ENCODE measurements at places on chromosomes 16 and 17.

DNA sequence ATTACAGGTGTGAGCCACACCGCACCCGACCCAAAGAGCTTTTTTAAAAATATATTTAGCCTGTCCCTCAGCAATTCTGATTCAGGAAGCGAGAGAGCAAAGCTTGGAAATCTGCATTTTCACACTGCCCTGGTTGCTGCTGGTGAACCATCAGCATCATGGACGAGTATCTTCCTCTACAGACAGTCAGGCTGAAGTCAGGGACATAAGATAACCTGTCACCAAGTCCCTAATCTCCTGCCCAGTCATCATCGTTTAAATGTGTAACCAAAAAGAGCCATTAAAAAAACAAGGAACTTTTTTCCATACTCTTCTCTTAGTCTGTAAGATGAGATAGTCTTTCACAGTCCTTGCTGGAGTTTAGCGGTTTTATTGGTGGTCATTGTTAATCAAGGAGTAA, 6.7 kb downstream of the PMM2 start:
- DNase-seq, result no peak

DNA sequence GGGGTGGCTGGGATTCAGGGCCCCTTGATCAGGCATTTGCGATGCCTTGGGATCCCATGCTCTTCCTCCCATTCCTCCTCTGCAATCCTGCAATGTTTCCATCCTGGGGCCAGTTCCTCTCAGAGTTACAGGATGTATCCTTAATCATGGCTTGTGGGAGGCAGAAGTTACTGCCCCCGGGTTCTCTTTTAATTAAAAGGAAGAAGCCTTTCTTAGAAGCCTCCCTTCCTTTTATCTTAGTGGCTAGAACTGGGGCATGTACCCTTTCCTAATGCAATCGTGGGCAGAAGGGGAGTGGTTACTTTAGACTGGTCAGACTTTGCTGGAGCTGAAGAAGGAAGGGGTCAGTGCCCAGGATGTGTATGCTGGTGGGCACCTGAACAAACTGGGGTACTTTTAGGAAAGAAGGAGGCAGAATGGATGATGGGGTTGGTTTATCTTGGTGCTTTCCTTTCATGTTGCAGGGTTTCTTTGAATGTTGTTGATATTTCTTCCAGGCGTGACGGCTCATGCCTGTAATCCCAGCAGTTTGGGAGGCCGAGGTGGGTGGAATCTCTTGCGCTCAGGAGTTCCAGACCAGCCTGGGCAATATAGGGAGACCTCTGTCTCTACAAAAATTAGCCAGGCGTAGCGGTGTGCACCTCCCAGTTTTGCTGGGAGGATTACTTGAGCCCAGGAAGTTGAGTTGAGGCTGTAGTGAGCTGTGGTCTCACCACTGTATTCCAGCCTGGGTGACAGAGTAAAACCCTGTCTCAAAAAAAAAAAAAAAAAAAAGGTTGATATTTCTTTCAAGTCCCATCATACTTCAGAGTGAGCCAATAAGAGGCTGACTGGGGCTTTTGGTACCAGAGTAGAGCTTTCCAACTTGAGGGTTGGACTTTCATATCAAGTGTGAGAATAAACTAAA, 13.2 kb upstream of the SPN start:
- no peak for DNase-seq

GRCh38 chr16:29694384-29695195, 15.6 kb downstream of the QPRT start:
- DNase-seq, result no peak

- no peak for DNase-seq
Measured at GRCh38 chr16:86772671-86773353, 194.5 kb downstream of the FOXL1 start.

GRCh38 chr17:75773808-75774470, 8.9 kb upstream of the GALK1 start:
- no peak for DNase-seq

- DNase-seq, result no peak
Measured at GRCh38 chr17:43577664-43578403, 31.7 kb upstream of the ETV4 start.

DNA sequence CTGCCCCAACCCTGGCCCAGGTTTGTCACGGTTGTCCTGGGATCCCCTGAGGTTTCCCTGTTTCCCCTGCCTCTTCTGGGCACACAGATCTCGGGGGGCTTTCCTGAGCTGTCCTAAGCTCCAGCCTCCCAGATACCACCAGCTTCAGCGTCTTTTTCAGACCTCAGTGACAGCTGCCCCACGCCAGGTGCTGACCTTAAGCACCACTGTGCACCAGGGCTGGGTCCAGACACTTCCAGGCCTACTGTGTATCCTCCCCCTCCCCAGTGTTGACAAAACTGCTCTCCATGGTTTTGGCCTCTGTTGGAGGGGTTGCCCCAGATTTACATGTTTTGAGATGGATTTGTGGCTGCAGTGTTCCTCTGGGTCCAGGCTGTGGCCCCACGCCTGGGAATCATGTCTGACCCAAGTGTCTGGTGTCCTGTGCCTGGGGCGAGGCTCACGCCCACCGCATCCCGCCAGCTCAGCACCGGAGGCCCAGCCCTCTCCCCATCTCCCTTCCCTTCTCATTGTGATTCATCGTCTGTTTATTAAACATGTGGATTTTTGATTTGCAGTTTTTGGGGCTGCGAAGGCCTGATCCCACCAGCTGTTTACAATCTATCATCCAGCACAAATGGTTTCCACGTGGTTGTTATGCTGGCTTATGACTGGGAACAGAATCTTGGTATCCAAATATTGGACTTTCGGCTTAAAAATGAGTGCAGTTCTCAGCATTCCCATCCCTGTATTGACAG, 82.1 kb downstream of the METRNL start:
- no peak for DNase-seq

DNA sequence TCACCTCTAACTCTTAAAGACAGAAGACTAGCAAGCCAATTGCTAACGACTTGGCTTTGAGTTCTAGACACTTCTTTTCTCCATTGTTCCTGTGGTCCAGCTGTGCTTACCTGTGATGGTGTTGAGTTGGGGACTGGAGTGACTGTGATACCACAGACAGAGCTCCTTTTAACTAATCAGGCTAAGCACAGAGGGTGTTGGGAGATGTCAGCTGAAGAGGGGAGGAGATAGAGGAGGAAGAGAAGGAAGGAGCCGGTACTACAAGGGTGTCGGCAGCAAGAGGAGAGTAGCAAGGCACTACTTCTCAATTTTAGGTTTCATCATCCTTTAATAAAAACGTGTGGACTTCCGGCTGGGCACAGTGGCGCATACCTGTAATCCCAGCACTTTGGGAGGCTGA, 5.1 kb upstream of the MYO1D start:
- DNase-seq, result no peak

- no peak for DNase-seq
Measured at GRCh38 chr16:12796498-12796897, 7.2 kb downstream of the CPPED1 start.

- no peak for DNase-seq
Measured at GRCh38 chr17:7550344-7550743, 1.5 kb downstream of the TNFSF12 start.

GRCh38 chr16:28621481-28622155, 11.8 kb upstream of the SULT1A1 start:
- DNase-seq, result no peak

GRCh38 chr16:13994239-13995106, 74.5 kb downstream of the ERCC4 start:
- no peak for DNase-seq

- no peak for DNase-seq
Measured at GRCh38 chr17:77212833-77213777, 72.3 kb downstream of the SEC14L1 start.
